ENCODE measurements at places on chromosomes 12 and 14. TPM values are rescaled to one million over a fixed set of nuclear protein-coding genes. Genes with fewer than 3 reads are reported as not detected.

The GLT1D1 gene
- 1.5 TPM for total RNA-seq

The MANSC4 gene
- total RNA-seq: not detected

DNA sequence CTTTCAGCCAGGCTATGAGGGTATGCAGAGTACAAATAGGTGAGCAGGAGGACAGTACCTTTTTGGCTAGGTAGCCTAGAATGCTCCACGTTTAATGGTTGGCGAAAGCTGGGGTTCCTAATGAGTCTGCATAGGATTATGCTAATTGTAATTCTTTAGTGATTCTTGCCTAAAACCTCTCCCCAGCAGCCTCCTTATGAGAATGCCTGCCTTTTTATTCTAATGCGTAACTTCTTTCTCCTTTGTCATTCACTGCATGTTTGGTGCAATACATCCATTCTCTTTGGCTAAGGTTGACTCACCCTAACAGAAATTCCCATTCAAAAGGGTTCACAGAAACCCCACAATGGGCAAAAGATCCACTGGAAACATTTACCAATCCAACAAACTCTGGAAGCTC is 752.2 kb downstream of the FSCB start:
- peak overlapping the region; percentile 98 for H3K27ac ChIP-seq
- H3K36me3 ChIP-seq: peaks cover 8% of the 10 kb centered on the region
- H3K4me1 ChIP-seq: peaks cover 28% of the 10 kb centered on the region
- no peaks in the 10 kb centered on the region for H3K27me3 ChIP-seq
- peak overlapping the region; percentile 42 for H3K4me3 ChIP-seq

DNA sequence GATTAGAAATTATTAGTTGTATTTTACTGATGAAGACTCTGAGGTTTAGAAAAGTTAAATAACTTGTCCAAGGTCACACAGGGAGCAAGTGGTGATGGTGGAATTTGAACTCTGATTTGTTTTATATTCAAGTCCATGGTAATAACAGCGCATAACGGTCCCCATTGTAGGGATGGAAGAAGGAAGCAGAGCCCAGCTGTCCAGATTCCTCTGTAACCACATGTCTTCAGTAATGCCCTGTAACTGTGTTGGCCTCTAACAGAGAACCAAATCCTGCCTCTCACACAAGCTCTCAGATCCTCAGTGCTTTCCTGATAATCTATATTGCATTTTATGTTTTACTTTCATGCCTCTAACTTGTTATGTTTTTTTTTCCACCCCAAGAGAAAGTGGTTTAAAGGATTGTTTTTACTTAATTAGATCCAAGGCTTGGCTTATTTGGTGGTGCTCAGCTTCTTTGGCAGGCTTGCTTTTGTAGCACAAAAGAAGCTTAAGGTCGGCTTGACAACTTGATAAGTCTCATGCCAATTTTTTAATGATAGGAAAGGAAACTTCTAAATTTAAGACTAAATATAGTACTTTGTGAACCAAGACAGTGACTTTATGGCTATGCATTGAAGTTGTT is 105.1 kb upstream of the SEL1L start:
- no peak overlapping the region for H3K4me3 ChIP-seq
- 0 out of 2 replicates have a peak, but pooled peaks cover 2% of the 10 kb centered on the region for H3K27me3 ChIP-seq
- no peak for DNase-seq

DNA sequence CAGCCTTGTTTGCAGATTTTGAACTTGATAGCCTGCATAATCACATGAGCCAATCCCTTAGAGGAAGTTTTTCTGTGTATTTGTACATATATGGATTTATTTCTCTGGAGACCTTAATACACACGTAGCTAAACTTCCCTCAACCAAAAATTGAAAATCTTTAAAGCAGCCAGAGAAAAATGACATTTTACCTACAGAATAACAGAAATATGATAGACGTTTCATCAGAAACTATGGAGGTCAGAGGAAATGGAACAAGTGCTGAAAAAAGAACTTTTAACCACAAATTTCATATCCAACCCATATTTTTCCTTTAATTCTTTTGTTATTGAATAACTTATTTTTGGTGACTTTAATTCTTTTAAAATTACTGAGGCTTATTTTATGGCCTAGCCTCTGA is 177.7 kb downstream of the CCDC91 start:
- H3K27me3 ChIP-seq: no peaks in the 10 kb centered on the region
- no peak overlapping the region for H3K4me3 ChIP-seq
- no peak for DNase-seq
- peaks cover 68% of the 10 kb centered on the region for H3K36me3 ChIP-seq
- no peak overlapping the region for H3K27ac ChIP-seq
- no peaks in the 10 kb centered on the region for H3K4me1 ChIP-seq
